Esophagus squamous epithelium (tissue), 5 donors: ENCODE measurements at places on chromosomes 12 and 14. TPM values are rescaled to one million over a fixed set of nuclear protein-coding genes. Genes with fewer than 3 reads are reported as not detected.

DNA sequence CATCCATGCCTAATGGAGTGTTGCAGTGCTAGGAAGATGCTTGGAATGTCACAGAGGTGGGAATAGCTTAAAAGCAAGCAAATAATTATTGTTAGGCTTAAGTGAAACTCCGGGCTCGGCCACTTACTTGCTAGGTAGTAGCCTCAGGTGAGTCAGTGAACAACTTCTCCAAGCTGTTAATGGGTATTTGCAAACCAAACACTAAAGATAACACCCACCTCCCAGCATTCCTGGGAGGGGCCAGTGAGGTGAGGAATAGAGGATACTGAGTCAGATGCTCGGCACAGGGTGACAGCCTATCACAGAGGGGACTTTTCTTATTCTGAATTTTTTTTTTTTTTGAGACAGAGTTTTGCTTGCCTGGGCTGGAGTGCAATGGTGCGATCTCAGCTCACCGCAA, 151.2 kb upstream of the RFLNA start:
- no peak overlapping the region for H3K27ac ChIP-seq
- no peaks in the 10 kb centered on the region for H3K4me1 ChIP-seq
- DNase-seq, result no peak
- H3K4me3 ChIP-seq, result no peak overlapping the region

DNA sequence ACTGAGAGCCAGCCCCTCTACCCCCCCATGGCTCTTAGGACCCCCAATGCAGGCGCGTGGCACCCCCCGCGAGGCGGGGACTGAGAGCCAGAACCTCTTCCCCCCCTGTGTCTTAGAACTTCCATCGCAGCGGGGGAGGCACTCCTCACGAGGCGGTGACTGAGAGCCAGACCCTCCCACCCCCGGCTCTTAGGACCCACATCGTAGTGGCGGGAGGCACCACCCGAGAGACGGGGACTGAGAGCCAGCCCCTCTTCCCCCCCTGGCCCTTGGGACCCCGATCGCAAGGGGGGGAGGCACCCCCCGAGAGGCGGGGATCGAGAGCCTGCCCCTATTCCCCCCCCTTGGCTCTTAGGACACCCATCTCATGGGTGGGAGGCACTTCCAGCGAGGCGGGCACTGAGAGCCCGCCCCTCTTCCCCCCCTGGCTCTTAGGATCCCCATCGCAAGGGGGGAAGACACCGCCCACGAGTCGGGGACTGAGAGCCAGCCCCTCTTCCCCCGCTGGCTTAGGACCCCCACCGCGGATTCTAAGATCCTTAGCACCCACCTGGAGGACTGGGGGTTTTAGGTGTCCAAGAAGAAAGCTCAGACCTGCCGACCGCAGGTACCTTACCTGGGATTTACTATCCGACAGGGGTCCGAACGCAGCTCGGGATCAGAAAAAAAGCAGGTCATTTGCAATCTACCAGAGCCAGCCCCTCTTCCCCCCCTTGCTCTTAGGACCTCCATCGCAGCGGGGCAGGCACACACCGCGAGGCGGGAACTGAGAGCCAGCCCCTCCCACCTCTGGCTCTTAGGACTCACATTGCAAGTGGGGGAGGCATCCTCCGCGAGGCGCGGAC, 44.9 kb downstream of the DDX11 start:
- H3K27ac ChIP-seq, result no peak overlapping the region
- peak overlapping the region; percentile 10 for H3K4me3 ChIP-seq
- no peak for DNase-seq
- H3K4me1 ChIP-seq, result peaks cover 33% of the 10 kb centered on the region

- H3K27me3 ChIP-seq, result no peaks in the 10 kb centered on the region
- H3K4me1 ChIP-seq, result no peaks in the 10 kb centered on the region
- no peak overlapping the region for H3K27ac ChIP-seq
- no peak for DNase-seq
Observed at GRCh38 chr14:50122291-50122690, 5.9 kb upstream of the VCPKMT start.

DNA sequence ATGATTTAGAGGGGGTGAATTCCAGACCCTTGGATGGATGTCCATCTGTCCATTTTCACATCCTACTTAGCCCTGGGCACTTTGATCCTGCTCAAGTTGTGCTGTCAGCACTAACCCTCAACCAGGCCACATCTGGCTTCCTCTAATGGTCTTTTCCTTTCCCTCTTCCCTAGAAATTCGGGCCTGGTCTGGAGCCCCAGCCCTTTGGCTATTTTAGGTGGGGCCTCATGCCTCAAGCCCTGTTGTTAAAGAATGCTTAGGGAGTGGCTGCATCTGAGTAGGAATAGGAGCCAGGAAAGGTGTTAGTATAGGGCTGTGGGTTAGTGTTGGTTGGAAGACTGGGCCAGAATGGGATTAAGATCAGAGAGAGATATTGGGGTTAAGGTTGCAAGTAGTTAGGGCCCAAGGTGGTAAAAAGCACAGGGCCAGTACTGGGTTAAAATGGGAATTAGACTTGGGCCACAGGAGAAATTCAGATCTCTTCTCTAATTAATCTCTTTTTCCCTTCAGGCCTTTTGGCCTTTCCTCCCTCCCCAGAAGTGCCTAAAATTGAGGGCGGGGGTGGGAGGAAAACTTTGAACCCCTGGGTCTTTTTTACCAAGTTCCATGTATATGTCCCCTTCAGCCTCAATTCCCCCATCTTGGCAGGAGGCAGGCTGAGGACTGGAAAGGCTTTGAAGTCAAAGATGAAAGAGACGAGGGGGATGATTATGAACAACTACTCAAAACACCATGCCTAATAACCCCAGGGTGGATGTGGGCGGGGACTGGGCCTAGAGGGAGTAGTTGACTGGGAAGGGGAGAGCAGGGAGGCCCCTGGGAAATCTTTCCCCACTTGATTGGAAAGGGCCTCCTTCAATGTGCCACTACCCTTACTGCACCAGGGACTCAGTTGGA, 4.0 kb upstream of the ZNF385A start:
- H3K27ac ChIP-seq, result peak overlapping the region; percentile 90
- no peaks in the 10 kb centered on the region for H3K27me3 ChIP-seq
- no peaks in the 10 kb centered on the region for H3K36me3 ChIP-seq
- H3K4me3 ChIP-seq, result no peak overlapping the region
- peaks cover 58% of the 10 kb centered on the region for H3K4me1 ChIP-seq

GRCh38 chr14:40697231-40697630, 909.4 kb upstream of the LRFN5 start:
- H3K36me3 ChIP-seq, result no peaks in the 10 kb centered on the region
- H3K4me3 ChIP-seq, result no peak overlapping the region
- no peak for DNase-seq
- no peaks in the 10 kb centered on the region for H3K4me1 ChIP-seq
- no peaks in the 10 kb centered on the region for H3K27me3 ChIP-seq

GRCh38 chr12:90004319-90005074, 295.9 kb upstream of the ATP2B1 start:
- H3K4me3 ChIP-seq, result no peak overlapping the region
- no peak overlapping the region for H3K27ac ChIP-seq
- H3K27me3 ChIP-seq, result no peaks in the 10 kb centered on the region
- H3K4me1 ChIP-seq, result no peaks in the 10 kb centered on the region

GRCh38 chr14:100619396-100620254, 32.4 kb upstream of the BEGAIN start:
- no peaks in the 10 kb centered on the region for H3K27me3 ChIP-seq
- no peaks in the 10 kb centered on the region for H3K36me3 ChIP-seq
- DNase-seq, result no peak
- H3K4me1 ChIP-seq, result peaks cover 28% of the 10 kb centered on the region

DNA sequence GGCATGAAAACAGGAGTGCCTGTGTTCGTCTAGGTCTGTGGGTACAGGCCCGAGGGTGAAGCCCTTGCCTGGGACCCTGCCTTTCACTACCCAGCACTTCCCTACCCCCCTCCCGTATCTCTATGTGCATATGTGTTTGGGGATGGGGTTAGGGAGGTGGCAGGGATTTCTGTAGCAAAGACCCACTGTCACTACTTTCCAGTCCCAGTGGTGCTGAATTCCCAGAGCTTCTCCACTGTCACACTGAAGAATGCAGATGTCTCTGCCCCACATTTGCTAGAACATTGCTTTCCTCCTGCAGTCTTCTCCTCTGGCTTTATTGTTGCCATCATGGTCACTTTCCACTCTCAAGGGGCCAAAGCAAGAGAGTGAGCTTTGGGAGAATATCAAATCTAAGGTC, 203.9 kb downstream of the MYRFL start:
- H3K4me3 ChIP-seq, result no peak overlapping the region
- no peaks in the 10 kb centered on the region for H3K36me3 ChIP-seq
- DNase-seq, result no peak
- no peak overlapping the region for H3K27ac ChIP-seq

- DNase-seq, result no peak
- no peaks in the 10 kb centered on the region for H3K27me3 ChIP-seq
- H3K27ac ChIP-seq, result peak overlapping the region; percentile 99
- peaks cover 28% of the 10 kb centered on the region for H3K36me3 ChIP-seq
Observed at GRCh38 chr14:102085488-102085887, 1.4 kb downstream of the HSP90AA1 start.

GRCh38 chr14:65958664-65959562, 527.3 kb upstream of the CCDC196 start:
- H3K27me3 ChIP-seq, result no peaks in the 10 kb centered on the region
- DNase-seq, result no peak
- H3K4me3 ChIP-seq, result no peak overlapping the region
- no peaks in the 10 kb centered on the region for H3K4me1 ChIP-seq
- no peaks in the 10 kb centered on the region for H3K36me3 ChIP-seq

DNA sequence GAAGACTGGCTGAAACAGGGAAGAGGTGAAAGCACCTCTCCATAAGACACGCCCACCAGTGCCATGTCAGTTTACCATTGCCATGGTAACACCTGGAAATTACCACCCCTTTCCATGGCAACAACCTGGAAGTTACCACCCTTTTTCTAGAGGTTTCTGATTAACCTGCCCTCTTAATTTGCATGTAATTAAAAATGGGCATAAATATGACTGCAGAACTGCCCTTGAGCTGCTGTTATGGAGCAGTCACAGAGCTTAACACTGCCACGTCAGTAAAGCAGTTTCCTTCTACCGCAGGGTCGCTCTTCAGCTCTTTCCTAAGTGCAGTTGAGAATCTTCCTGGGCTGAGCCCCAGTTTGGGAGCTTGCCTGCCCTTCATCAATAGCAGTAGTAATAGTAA, 55.2 kb downstream of the RASSF3 start:
- H3K27me3 ChIP-seq, result no peaks in the 10 kb centered on the region
- peaks cover 67% of the 10 kb centered on the region for H3K4me1 ChIP-seq
- H3K27ac ChIP-seq, result peak overlapping the region; percentile 88
- H3K4me3 ChIP-seq, result no peak overlapping the region

DNA sequence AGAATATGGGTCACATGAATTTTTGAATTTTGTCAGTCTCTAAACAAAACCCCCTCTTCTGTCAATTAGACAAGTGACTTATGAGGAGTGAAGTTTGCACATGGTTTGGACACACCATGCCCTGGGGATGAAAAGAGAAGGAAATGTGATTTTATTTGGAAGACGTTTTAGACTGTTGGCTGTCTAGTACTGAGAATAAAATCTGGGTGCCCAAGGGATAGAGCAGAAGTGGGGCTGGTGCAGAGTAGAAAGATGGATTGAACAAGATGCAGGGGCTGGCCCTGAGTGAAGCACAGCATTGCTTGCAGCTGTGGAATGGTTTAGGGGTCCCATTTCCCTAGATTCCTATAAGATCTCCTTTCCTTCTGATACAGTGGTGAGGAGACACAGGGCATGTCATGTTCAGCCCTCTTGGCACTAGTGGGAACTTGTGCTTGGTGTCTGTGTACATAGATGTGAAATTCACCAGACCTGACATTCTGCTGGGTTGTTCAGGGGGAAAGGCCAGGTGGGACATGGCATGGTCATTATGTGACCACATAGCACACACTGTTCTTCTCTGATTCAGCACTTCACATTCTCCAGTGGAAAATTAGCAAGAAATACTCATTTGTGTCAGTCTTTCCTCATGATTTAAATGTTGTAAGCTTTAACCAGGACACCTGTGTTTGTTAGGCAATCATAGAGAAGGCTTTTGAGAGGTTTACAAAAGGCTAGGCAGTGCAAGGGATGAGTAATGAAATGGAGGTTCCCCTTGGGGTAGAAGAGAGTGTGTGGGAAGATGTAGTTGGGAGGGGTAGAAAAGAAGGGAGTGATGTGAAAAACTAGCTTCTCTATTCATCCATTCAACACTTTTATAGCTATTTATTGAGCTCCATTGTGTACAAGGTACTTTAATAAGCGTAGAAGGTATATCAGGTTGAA, 202.3 kb upstream of the IGF1 start:
- H3K36me3 ChIP-seq, result no peaks in the 10 kb centered on the region
- no peaks in the 10 kb centered on the region for H3K4me1 ChIP-seq
- DNase-seq, result no peak
- H3K27me3 ChIP-seq, result no peaks in the 10 kb centered on the region

GRCh38 chr14:98651037-98651436, 621.0 kb downstream of the BCL11B start:
- no peaks in the 10 kb centered on the region for H3K27me3 ChIP-seq
- no peaks in the 10 kb centered on the region for H3K4me1 ChIP-seq
- no peak overlapping the region for H3K27ac ChIP-seq

DNA sequence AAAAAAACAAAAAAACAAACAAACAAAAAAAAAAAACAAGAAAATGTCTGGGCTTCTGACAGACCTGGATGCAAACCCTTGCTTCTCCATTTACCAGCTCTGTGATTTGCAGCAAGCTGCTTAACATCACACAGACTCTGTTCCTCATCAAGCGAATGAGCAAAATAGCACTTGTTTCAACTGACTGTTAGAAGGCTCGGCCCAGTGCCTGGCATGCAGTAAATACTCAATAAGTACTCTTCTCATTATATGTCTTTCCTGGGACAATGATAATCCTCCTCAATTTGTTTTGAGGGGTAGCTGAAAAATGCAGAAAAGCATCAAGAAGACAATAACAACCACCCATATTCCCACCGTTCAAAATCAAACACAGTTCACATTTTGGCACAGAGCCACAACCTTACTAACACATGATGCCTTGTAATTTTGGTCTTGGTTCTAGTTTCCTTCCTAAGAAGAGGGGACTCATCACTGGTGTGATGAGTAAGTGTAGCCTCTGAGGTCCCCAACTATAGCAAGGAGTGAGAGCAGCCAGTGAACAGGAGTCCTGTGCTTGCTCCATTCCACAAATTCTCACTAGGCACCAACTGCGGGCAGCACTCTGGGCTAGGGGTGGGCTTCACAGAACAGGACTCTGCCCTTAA, 60.4 kb downstream of the TTC7B start:
- H3K4me3 ChIP-seq, result no peak overlapping the region
- H3K27me3 ChIP-seq, result no peaks in the 10 kb centered on the region
- H3K27ac ChIP-seq, result no peak overlapping the region
- H3K4me1 ChIP-seq, result peaks cover 21% of the 10 kb centered on the region
- DNase-seq, result no peak

- no peak for DNase-seq
- peaks cover 15% of the 10 kb centered on the region for H3K4me1 ChIP-seq
- peaks cover 56% of the 10 kb centered on the region for H3K27me3 ChIP-seq
- no peak overlapping the region for H3K27ac ChIP-seq
Observed at GRCh38 chr14:100586403-100587085, 673 bp downstream of the BEGAIN start.

- H3K4me3 ChIP-seq, result no peak overlapping the region
- no peak overlapping the region for H3K27ac ChIP-seq
- H3K36me3 ChIP-seq, result no peaks in the 10 kb centered on the region
Observed at GRCh38 chr14:106875503-106875902, 1349.1 kb downstream of the TMEM121 start.

Gene SYCP3
- total RNA-seq, result 0.53 TPM

Gene RNASE8
- total RNA-seq, result not detected

Gene PIWIL1
- not detected for total RNA-seq

Gene BCL11B
- 10.1 TPM for total RNA-seq

Gene PRB2
- not detected for total RNA-seq

Gene FAM90A1
- total RNA-seq, result not detected

Gene ART4
- total RNA-seq, result 0.35 TPM

Gene GTF2H3
- 22.1 TPM for total RNA-seq

Gene OTOGL
- 0.23 TPM for total RNA-seq

Gene KLRC1
- total RNA-seq, result 4.8 TPM

Gene PTPRQ
- total RNA-seq, result not detected

Gene NUP37
- total RNA-seq, result 39.1 TPM

Gene TAS2R42
- not detected for total RNA-seq

Gene PSMC6
- 75.5 TPM for total RNA-seq

Gene SLC7A8
- total RNA-seq, result 41.7 TPM

Gene KDM5A
- 56.6 TPM for total RNA-seq
